ENCODE measurements at places on chromosomes 2 and 18. TPM values are rescaled to one million over a fixed set of nuclear protein-coding genes. Genes with fewer than 3 reads are reported as not detected.

The REG3A gene
- not detected for total RNA-seq

DNA sequence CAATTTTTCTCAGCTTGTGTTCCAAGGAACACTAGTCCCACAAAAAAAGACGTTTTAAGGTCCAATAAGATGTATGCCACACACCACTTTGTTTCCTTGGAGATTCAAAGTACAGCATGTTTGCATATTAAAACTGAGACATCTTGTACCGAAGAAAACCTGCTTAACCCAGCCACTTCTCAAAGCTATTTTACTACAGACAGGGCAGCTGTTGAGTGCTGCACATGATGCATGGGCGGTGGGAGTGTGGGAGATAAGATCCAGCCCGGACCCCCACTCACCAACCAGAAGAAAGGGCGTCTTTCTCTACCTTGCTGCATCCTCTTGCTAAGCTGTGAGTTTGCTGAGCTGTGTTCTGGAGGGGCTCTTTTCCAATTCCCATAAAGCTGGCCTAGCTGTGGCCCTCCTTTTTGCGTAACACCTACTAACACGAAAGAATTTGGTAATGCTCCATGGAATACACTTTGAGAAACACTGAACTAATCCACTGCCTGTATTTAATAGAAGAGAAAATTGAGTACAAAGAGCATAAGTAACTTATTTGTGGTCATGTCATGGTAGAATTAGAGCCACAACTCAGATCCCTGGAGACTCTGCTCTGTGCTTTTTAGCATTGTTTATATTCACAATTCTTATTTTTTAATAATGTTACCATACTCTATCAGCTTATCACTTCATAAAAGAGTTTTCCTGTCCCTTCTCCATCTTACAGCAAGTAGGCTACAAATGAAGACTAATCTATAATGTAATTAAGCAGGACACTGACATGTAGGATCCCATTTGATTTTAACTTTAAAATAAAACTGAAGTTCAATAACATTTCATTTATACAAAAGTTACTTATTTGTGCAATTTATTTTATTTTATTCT lies 90.0 kb downstream of the PLEKHM3 start:
- no peak for DNase-seq

- no peak for DNase-seq
These were observed 104.5 kb downstream of the OSBPL6 start for GRCh38 chr2:178298785-178299212.

DNA sequence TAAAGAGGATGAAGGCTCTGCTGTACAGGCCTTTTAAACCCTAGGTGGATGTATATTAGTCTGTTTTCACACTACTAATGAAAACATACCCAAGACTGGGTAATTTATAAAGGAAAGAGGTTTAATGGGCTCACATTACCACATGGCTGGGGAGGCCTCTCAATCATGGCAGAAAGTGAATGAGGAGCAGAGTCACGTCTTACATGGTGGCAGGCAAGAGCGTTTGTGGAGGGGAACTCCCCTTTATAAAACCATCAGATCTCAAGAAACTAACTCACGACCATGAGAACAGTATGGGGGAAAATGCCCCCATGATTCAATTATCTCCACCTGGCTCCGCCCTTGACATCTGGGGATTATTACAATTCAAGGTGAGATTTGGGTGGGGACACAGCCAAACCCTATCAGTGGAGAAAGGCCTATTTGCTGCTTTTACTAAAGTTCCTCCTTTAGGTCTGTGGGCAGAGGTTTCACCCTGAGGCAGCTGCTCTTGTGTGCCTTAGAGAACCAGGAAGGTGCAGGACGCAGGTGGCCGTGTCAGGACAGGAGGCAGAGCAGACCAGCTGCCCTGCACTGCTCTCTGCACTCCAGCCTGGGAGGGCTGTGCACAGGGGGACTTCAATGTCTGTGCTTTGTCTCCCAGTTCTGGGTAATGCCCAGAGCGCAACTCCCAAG lies 178.8 kb upstream of the HDAC4 start:
- DNase-seq: no peak

The RAB3GAP1 gene
- total RNA-seq: 38.9 TPM

- no peak for DNase-seq
These were observed 17.3 kb upstream of the MTX2 start for GRCh38 chr2:176251928-176252327.

The ACVR1 gene
- total RNA-seq: 18.3 TPM

DNA sequence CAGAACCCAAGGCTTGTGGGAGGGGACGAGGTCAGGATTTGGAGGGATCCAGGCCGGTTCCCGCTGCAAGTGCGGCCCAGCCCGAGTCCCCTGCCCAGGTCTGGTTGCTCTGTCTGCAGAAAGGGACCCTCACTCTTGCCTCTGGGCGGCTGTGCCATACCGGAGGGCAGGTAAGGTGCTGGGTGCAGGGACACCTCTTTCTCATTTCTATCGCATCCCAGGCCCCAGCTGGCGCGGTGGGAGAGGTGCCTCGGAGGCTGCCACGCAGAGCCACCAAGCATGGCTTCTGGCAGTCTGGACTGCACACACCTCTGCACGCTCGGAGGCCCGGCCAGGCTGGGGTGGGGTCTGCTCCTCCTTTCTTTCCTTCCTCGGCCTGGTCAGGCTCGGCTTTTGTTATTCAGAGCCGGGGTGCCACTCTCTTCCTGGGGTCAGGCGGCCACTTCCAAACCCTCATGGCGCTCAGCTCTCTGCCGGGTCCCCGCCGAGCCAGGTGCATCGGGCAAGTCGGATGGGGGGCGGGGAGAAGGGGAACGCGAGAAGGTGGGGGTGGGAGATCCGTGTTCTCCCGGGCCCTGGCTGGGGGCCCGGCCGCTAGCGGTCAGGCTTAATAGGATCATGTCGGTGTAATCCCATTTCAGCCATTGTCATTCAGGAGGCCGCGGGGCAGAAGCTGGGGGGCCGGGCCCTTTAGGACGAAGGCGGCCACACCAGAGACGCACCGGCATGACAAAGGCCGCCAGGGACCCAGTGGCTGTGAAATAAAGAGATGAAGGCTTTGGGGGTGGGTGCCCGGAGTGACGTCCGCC lies 9.0 kb downstream of the GBX2 start:
- DNase-seq: no peak

- peak; percentile 54 for DNase-seq
These were observed 373 bp downstream of the EIPR1 start for GRCh38 chr2:3377279-3377611.

The SGPP2 gene
- 0.09 TPM for total RNA-seq

- no peak for DNase-seq
These were observed 54.3 kb downstream of the BOLA3 start for GRCh38 chr2:74093426-74093825.

The CHRNA1 gene
- not detected for total RNA-seq

DNA sequence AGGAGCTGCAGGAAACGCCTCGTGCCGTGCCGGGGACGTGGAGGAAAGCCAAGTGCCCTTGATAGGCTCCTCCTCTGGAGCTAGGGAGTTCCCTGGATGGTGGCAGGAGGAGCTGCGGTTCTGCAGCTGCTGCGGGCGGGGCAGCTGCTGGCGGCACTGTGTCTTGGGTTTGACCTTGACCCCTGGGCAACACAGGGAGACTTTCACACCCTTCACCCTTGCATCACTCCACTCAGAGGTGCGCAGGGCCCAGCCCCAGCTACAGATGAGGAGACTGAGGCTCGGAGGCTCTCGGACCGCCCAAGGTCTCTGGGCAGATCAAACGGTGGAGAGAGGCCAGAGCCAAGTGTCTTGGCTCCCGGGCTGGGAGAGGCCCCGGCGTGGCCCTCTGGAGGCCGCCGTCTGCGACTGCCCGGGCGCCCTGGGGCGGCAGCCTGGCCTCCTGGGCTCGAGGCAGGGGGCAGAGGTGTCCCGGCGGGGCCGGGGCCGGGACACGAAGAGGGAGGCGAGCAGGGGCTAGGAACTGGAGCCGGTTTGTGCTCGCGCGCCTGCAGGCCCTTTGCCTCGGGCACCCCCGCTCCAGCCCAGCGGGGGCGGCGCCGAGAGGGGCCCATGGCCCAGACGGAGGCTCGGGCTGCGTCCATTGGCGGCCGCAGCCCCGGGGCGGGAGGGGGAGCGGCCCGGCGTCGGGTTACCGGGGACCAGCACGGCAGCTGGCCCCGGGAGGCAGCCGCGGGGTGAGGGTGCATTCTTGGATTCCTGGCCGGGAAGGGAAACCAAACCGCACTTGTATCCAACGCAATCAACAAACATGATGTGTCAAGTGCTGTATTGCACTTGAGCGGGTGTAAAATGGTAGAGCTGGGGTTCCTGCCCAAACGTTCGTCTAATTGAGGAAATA lies 129.6 kb upstream of the SLC1A4 start:
- DNase-seq: peak; percentile 85

DNA sequence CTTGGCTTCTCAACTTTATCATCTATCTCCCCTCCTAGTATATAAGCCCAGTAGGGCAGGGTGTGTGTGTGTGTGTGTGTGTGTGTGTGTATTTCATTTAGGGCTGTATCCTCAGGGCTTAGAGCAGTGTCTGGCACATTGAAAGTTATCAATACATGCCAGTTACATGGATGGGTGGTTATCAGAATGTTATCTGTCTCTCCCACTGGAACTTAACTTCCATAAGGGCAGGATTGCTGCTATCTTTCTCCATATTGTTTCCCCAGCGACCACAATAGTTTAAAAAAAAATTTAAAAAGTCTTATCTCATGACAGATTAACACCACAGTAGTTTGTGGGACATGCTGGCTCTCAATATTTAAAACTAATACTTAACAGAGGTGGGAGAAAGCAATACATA lies 488.9 kb downstream of the PLCL1 start:
- DNase-seq: no peak

DNA sequence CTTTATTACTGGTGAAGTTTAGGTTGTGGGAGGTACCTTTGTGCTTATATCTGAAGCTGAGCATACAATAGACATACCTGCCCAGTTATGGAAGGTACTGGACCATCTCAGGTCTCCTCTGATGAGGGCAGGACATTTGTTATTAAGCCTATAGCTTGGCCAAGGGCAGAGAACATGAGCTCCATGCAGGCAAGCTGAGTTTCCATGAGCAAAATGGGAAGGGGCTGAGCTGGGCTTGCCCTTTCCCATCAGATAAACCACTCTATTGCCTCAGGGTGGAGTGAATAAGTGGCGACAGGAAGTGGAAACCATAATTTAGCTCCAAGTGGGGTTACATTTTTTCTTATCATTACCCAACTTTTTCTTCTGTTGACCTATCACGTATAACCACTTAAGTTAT lies 39.9 kb upstream of the EML6 start:
- no peak for DNase-seq

The ACVR1C gene
- 0.13 TPM for total RNA-seq

The CACNB4 gene
- total RNA-seq: not detected

GRCh38 chr18:62453864-62454263 lies 69.0 kb upstream of the ZCCHC2 start:
- no peak for DNase-seq

The DSC2 gene
- not detected for total RNA-seq

DNA sequence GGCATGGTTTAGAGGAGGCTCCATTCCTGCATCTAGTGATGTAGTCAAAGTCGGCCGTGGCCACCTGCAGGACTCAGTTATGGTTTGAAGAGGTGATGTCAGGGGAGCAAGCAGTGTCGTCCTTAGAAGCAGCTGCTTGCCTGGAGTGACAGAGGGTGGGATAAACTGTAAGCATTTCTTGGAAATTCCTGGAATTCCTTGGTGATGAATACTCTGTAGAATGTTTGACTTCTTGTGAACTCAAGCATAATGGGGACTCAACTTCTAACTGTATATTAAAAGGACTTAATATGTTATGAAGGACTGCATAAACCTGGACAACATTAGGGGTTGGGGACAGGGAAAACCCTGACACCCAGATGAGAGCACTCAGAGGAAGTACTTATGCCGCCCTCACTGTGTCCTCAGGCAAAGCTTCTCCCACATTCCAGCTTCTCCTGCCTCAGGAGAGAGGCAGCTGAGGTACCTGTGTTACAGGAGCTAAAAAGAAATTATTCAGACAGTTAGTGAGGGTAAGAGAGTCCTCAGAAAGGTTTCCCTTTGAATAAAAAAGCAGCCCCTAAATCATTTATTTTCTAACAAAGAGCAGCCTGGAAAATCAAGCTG lies 459.9 kb upstream of the CELF4 start:
- DNase-seq: no peak

GRCh38 chr2:156340804-156341451 lies 8.4 kb upstream of the NR4A2 start:
- peak; percentile 67 for DNase-seq

The SPAG16 gene
- total RNA-seq: 13.1 TPM

GRCh38 chr2:43224131-43224570 lies 2.3 kb downstream of the ZFP36L2 start:
- DNase-seq: peak; percentile 78

- DNase-seq: peak; percentile 65
These were observed 207.5 kb downstream of the SPP2 start for GRCh38 chr2:234257859-234258561.

- DNase-seq: no peak
These were observed 39.6 kb downstream of the ASB1 start for GRCh38 chr2:238466243-238466756.

The CDK15 gene
- 0.11 TPM for total RNA-seq

DNA sequence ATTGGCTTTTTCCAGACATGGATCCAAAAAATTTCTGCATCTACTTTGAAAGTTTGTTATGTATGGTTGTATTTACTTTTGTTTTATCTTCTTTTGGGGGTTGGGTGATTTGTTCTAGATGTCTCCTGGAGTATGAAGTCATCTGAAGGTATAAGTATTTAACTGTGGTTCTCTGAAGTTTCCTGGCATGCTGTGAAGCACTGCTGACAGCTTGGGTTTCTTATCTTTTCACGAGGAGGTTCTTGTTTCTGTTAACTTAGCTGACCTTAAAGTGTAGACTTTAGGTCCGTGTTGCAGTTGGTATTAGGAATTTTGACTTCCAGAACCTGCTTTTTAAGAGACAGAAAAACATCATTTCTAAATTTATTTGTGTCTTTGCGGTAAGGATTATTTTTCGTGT lies 15.9 kb downstream of the GLS start:
- no peak for DNase-seq

The RUFY4 gene
- 1.3 TPM for total RNA-seq

GRCh38 chr2:44055664-44056063 lies 59.9 kb upstream of the LRPPRC start:
- no peak for DNase-seq

The RAD51AP2 gene
- 0.24 TPM for total RNA-seq

The HTR2B gene
- not detected for total RNA-seq

GRCh38 chr2:98985905-98986666 lies 50.1 kb upstream of the CRACDL start:
- DNase-seq: no peak

The CPS1 gene
- 0.62 TPM for total RNA-seq

- peak; percentile 14 for DNase-seq
These were observed 473.9 kb upstream of the SYT4 start for GRCh38 chr18:43751203-43751602.

- no peak for DNase-seq
These were observed 21.6 kb downstream of the INPP5D start for GRCh38 chr2:233081731-233082221.
